GM13977 (cell line): ENCODE measurements at places on chromosomes 2 and 18.

DNA sequence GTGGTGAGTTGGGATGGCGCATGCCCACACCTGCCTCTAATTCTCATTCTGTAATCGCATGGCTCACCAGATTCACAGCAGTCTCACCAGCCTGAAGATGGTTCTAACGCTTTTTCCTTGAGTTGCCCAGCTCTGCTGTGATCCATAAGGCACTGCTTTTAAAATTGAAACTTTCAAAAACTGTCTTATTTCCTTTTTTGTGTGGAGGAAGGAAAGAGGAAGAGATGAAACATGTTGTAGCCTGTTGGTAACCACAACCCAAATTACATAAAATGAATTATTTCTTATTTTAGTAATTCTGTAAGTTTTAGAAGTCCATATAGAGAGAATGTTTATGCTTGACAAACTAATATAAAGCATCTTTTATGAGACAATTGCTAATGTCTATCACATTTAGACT, 165.4 kb downstream of the RBM43 start:
- no peak for DNase-seq

GRCh38 chr2:165796819-165797530, 2.9 kb upstream of the GALNT3 start:
- no peak for DNase-seq

DNA sequence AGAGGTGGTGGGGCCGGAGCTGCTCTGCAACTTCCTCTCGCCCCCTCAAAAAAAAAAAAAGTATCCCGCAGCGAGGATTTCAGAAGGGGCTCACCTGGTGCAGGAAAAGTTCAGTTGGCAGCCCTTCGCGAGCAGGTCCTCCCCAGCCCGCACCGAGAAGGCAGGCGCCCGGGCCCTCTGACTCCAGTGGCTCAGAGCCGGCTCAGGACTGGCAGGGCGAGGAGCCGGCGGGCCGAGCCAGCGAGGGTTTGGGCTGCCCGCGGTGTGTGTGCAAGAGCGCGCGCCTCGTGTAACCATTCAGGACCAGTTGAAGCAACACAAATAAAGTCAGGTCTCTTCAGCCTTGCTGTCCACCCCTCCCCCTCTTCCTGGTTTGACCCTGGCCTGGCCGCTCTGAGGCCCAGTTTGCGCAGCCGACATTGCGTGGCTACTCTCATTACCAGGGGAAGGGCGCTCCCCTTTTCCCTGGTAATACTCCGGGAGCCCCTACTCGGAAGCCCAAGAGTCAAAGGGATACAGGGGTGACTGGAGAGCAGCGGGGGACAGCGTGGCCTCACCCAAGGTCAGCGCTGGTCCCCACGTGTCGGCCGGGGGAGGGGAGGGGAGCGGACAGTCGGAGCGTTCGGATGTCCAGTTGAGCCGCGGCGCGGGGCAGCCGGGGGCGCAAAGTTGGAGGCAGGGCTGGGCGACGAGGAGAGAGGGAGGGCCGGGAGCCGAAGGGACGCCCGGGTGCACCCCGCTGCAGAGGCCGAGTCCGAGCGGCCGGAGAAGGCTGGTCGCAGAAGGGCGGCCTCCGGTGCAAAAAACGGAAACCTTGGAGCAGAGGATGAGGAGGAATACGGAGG, 12.3 kb downstream of the EN1 start:
- DNase-seq, result peak; percentile 39

- DNase-seq, result no peak
These were observed 129.0 kb upstream of the FOSL2 start for GRCh38 chr2:28263690-28264089.

DNA sequence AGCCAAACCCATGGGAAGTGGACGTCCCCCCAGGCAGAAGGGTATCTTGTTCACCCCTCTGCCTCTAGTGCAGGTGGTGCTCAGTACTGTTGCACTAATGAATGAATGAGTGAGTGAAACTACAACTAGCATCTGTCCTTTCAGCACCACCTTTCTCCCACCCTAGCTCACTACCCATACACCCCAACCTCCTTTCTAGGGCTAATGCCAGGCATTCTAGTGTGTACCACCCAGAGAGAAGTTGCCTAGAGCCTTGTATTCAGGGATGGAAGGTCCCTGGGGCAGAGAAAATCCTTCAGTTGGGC, 22.5 kb downstream of the CCT7 start:
- DNase-seq, result no peak

DNA sequence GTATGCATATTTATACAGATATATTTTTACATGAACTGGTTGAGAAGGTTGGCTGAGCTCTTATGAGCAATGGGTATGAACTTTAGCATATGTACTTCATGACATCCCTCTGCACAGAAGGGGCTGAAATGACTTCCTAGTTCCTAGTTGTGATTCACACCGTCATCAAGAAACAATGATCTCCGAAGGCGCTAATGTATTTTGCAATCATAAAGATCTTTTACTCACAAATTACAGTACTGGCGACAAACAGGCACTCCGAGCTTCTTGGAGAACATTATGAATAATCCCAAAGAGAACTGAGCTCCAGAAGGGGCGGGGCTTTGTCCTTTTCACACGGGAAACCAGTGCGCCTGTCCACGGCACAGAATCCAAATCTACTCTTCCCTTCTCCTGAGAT, 18.1 kb downstream of the BCL2 start:
- no peak for DNase-seq

DNA sequence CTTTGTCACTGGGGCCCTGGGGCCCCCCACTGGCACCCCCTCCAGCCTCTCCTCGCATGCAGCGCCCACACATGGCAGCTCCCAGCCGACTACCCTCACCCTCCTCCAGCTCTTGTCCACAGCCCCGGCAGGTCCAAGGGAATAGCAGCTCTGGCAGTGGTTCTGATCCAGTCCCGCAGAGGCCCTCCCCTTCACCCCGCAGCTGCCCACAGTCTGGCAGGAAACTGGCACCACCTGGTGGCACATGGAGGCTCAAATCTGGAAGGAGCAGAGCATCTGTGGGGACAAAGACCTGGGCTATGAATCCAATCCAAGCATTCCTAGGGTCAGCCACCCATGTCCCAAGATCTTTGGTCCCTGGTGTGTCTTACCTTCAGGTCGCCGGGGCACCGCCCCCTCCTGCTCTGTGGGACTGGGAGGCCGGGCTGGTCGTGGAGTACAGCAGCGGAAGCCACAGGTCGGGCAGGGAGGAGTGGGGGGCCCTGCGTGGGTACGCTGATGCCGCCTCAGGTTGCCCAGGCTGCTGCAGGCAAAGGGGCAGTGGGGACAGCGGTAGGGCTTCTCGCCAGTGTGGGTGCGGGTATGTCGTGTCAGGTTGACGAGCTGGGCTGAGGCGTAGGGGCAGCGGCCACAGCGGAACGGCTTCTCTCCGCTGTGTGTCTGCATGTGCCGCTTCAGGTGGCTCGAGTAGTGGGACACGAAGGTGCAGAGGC, 2.3 kb downstream of the ZNF513 start:
- no peak for DNase-seq

- no peak for DNase-seq
These were observed at the start of gene IL18RAP for GRCh38 chr2:102422910-102423309. Gene IL18RAP (plus strand): TSS chr2:102423160. CDS start chr2:102423278, 118 bp downstream.

DNA sequence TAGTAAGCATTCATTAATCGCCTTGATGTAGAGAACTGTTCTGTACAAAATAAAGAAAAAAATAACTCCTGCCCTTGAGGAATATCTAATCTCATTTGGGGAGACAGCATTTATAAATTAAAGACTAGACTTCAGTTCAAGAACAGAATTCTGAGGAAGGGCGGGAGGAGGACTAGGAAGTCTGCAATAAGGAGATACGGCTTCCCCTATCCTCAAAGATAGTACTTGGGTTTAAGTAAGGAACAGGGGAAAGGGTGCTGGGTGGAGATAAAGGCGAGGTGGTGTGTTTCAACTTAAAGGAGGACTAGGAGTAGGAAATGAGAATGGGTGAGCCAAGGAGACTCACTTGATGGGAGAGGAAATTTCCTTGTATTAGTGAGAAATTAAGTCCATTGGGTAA, 121.9 kb upstream of the MSTN start:
- DNase-seq, result no peak

- DNase-seq, result no peak
These were observed 665.8 kb upstream of the ID2 start for GRCh38 chr2:8015848-8016600.

- DNase-seq, result no peak
These were observed 482.7 kb upstream of the SETBP1 start for GRCh38 chr18:44197832-44198611.

DNA sequence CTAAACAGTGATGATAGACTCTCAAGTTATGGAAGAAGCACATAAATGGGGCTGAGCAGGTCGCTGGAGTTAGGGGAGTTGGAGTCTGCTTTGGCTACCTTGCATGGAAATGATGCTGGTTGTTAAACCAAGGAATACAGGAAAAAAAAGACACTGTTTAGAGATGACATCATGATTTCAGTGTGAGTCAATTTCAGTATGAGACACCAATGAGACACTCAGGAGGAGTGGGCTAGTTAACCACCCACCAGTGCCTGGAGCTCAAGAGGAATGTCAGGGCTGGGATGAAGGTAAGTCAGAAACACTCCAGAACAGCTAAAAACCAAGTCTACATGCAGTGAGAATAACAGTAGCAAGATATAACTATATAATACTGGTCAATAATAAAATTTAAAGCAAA, 303.6 kb downstream of the SOX11 start:
- DNase-seq, result no peak

- peak; percentile 82 for DNase-seq
These were observed 7.0 kb downstream of the LPIN1 start for GRCh38 chr2:11753452-11753885.

DNA sequence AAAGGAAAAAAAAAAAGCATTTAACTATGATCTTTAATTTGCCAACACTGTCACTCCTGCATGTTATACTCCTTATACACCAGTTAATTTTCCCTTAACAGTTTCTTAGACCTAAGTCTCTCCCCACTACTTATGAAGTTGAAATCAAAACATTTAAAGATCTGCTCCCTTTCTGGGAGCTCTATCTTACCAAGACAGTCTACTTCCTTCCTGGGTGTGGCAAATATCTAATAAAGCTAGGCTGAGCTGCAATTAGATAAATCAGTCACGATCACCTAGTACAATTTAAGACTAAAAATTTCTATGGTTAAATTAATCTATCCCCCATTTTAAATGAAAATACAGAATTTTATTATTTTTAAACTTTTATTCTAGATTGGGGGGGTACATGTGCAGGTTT, 33.4 kb downstream of the PUM2 start:
- no peak for DNase-seq

DNA sequence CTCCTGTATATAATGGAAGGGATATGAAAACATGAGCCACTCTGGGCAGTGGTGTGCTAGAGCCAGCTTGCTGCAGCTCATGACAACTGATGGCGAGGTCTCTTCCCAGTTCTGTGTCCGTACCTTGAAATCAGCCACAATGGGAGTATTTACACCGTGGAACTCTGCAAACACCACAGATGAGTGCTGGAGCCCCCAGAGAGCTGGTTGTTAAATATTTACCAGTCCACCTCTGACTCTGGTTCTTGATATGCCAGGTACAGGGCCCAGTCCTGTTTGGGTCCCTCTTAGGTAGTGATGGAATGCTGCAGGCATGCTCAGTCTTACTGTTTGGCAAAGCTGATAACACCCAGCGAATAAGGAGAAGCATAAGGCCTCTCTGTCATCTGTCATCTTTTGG, 116.1 kb upstream of the GLI2 start:
- no peak for DNase-seq

- DNase-seq, result no peak
These were observed 86.7 kb downstream of the ACAA2 start for GRCh38 chr18:49726675-49726963.
